GM19239 (cell line): ENCODE measurements at places on chromosomes 4 and X.

- no peak for DNase-seq
Measured at GRCh38 chr4:184317234-184317918, 99.7 kb upstream of the ENPP6 start.

- no peak for DNase-seq
Measured at GRCh38 chr4:2733844-2734574, 22.1 kb downstream of the TNIP2 start.

GRCh38 chr4:19693936-19694570 is 557.7 kb upstream of the SLIT2 start:
- no peak for DNase-seq

DNA sequence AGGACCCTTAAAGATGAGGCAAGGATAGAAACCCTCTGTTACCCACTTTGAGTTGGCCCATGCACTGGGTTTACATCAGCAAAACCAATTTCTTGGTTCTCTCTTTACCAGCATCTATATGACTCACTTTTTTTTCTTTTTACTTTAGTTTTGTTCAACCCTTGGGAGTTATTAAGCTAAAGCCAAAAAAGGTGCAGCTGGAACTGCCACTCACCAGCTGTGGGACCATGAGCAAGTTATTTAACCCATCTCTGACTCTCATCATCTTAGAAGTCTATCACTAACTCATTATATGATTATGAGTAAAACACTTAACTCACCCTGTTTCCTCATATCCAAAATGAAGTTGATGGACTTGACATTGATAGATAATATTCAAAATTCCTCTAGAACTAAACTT is 53.4 kb downstream of the GABRB1 start:
- no peak for DNase-seq

DNA sequence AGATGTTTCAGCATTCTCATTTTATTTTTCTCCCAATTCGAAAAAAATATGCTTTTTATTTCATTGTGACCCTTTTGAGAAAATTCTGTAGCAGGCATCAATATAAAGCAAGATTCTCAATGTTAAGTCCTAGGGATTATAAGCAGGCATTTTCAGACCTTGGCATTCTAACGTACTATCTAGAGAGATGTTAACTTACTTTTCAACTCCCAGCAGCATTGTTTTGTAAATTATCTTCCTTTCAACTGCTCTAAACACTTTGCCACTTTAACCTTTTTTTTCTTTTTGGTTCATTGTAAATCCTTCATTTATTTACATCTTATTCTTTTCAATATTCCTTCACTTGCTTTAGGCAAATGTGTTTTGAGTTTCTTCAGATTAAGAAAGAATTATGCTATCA is 333.2 kb downstream of the ARHGAP24 start:
- no peak for DNase-seq

DNA sequence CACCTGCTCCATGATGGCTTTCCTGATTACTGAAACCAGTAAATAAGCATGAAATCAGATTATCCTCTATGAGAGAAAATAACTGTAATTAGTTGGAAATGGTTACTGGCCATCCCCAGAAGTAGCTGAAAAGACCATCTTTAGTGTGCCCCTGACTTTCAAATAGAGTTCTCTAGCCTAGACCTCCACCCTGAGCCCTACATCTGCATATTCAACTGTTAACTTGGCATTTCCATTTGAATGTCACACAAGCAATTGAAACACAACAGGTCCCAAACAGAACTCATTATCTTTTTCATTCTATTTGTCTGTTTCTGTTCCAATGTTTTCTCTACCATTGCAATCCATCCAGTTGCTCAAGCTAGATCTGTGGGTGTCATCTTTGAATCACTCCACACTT is 952.3 kb downstream of the RPA4 start:
- DNase-seq, result no peak

DNA sequence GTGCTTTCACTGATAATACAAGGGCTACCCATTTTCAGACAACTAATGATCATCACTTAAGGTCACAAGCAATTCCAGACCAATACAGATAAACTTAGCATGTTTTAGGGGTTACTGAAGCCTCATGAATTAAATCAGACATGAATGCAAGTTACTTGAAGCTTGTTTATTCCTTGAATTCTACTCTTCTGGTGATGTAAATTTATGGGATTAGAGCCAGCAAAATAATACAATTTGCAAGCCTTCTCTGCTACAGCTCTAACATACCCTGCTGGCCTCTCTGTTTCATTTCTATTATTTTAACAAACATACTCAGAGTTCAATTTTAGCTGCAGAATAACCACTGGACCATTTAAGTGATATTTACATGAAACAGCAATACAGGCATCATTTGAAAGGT is 60.7 kb downstream of the PCDH19 start:
- DNase-seq, result no peak

DNA sequence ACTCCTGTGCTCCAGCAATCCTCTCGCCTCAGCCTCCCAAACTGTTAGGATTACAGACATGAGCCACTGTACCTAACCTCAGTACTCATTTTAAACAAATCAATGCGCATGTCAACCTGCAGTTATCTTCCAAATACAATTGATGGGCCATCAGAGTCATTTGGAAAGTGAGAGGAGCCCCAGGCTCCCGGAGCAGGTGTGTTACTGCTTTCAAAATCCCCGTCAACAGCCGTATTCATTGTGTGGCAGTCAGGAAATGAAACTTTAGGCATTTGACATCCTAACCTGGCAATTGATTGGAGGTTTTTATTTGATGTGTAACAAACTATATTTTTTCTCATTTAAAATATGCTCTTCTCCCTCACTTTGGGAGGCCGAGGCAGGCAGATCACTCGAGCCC is 623.6 kb upstream of the TENM3 start:
- no peak for DNase-seq

DNA sequence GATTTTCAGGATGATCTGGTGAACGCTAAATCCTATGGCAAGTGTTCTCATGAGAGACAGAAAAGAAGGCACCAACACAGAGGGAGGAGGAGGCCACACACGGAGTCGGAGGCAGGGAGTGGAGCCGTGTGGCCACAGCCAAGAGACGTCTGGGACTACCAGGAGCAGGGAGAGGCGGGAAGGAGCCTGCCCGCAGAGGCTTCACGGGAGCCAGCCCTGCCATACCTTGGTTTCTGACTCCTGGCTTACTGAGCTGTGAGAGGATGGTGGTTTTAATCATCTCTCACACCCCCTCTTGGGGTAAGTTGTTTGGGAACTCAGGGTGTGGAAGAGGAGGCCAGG is 33.5 kb upstream of the GPR78 start:
- no peak for DNase-seq

GRCh38 chr4:187944179-187944578 is 51.4 kb upstream of the ZFP42 start:
- DNase-seq, result no peak

DNA sequence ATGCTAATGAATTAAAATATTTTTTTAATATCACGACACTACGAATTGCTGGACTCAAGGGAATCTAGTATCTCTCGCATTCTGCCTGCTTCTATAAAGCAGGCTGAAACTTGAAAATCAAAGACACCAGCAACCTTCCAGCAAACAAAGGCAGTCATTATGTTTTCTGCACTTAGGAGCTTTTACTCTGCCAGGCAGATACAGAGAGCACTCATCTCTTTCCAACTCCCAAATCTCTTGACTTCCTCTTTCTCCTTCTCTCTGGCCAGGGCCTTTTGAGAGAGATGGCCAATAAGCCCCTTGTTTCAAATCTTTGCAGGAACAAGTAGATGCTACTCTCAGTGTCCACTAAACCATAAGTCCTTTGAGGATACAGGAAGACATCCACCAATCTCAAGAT is 95.2 kb upstream of the KLF3 start:
- DNase-seq, result no peak

DNA sequence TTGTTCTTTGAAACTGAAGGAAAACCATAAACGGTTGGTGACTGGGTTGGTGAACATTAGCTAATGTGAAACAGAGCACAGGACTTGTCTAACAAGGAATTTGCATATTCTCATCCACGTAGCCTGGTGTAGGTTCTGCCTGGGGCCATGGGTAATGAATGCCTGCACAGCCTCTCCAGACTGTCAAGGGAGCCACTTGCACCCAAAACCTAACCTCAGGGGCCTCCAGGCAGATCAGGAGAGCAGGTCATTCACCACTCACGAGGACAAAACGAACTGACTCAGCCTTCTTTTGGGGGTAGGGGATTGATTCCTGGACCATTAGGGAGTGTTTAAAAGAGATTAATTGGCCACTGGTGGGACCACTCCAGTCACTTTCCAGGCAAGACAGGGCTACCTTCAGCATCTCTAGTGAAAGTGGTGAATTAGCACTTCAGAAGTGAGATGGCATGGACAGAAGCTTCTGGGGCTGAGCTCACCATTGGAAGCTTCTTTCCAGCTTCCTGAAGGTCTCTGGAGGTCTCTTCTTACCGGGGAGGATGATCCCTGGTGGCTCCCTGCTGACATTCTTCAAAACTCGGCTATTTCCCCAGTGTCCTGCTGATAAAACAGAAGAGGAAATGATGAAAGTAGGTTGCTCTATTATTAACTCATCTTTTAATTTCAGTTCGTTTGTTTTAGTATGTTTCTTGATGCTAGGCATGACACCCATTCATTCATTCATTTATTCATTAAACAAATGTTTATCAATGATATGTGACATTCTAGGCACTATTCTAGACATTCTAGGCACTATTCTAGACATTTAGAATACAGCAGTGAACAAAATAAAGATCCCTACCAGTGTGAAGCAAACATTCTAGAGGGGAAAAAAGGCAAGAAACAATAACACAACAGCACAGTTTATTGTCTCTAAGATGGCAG is 104.5 kb upstream of the LNX1 start:
- DNase-seq, result no peak

DNA sequence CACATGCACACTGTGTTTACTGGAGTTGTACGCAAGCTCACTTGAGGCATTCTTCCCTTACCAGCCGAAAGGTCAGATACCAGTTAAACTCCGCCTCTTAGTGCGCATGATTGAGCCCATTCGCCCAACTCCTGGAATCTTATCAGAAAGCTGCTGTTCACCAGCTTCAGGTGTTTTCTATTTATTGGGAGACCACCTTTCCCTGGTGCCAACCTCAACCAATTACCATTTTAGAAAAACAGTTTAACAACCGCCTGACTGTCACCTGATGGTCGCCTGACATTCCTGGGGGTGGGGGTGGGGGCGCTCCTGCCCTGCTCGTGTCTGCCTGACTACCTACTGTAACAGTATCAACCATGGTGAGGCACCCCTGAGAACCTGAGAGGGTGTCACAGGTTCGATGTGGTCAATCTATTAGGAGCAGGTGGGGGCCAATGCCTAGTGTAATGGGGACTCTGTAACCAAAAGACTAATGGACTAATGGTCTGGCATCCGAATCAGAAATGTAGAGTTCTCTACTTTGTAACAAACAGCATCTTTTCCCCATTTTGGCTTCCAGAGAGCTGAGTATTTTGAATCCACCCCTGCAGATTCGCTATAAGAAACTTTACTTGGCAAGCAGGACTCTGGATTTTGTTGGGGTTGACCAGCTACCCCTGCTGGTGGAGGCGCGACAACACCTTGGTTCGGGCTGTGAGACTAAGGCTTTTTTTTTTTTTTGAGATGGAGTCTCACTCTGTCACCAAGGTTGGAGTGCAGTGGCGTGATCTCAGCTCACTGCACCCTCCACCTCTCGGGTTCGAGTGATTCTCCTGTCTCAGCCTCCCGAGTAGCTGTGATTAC is 58.2 kb upstream of the ZNF157 start:
- DNase-seq, result peak; percentile 4

DNA sequence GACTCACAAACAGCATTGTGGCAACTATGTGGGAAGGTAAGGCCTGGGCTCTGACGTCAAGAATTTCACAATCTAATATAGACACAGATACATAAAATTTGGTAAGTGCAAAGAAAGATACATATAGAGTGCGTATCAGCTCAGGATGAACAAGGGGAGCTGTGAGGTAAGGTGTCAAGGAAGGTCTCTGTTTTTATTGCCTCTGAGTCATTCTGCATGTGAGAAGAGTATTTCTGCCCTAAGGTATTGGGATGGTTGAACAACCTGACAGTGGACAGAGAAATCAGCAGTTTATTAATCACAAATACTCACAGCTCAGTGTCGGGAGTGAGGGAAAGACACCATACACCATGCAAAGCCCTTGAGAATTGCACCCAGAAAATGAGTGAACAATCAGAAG is 89.8 kb downstream of the COMMD8 start:
- no peak for DNase-seq

- no peak for DNase-seq
Measured at GRCh38 chrX:39212456-39212855, 411.2 kb downstream of the MID1IP1 start.
